Bone marrow (tissue), 2 donors: ENCODE measurements at places on chromosomes 13 and 19.

DNA sequence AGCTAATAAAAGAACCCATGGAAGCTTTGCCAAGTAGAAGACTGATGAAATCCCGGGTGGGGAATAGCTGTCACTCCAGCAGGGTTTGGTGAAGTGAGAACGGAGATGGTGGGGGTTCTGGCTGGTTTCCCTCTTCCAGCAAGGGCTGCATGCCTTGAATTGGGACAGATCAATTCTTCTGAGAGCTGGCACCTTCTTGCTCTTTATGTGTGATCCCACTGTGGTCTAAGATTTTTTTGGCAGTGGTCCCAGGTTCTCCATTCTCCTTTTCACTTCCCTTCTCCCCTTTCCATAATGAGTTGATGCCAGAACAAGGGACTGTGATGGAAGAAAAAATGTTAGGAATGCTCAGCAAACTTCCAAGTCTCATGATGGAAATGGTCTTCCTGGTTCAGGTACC is 50.0 kb downstream of the TNFSF11 start:
- no peak for DNase-seq

GRCh38 chr13:26247608-26248007 is 6.3 kb upstream of the CDK8 start:
- no peak for DNase-seq

GRCh38 chr13:57470491-57470890 is 161.1 kb upstream of the PCDH17 start:
- DNase-seq, result no peak

DNA sequence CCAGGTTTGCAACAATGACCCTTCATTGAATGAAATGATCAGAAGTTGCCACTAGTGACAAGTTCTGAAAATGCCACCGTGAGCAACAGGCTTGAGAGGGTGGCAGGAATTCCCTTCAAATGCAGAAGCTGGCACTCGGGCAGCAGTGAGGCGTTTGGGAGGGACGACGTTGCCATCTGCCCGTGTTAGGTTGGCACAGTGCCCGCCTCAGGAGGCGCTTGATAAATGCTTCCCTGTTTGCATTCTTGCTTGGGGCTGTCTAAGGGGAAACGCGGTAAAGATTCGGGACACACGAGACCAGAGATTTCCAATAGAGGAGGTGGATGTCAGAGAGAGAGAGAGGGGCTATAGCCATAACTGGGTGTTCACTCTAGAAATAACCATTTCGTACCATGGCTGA is 101.9 kb downstream of the TEX29 start:
- DNase-seq, result no peak

GRCh38 chr13:39394796-39395678 is 208.0 kb downstream of the LHFPL6 start:
- DNase-seq, result no peak

DNA sequence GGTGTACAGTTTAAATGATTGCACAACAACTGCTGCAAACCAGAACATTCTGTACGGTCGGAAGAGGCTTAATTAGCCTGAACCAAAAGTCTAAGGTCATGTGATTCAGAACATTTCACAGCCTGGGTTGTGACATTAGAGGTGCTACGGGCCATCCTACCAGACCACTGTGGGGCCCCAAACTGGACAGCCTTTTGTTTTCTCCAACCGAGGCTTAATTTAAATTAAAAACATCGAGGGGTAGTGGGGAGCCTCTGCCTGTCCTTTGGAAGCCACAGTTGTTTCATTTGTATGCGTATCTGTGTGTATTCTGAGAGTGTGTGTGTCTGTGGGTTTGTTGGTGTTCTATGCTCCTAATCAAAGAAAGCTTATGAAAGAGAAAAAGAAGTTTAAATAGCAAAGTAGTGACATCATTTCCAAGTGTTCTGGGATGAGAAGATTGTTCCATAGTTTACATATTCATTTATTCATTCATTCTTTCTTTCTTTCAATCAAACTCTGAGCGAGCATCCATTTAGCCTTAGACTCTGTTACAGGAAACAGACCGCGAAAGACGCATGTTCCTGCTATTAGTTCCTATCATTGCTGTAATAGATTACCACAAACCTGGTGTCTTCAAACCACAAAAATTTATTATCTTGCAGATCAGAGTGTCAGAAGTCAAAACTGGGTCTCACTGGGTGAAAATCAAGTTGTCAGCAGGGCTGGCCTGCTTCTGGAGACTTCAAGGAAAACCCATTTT is 444.8 kb downstream of the FOXO1 start:
- no peak for DNase-seq

GRCh38 chr19:58003174-58003828 is 681 bp upstream of the ZNF606 start:
- no peak for DNase-seq

DNA sequence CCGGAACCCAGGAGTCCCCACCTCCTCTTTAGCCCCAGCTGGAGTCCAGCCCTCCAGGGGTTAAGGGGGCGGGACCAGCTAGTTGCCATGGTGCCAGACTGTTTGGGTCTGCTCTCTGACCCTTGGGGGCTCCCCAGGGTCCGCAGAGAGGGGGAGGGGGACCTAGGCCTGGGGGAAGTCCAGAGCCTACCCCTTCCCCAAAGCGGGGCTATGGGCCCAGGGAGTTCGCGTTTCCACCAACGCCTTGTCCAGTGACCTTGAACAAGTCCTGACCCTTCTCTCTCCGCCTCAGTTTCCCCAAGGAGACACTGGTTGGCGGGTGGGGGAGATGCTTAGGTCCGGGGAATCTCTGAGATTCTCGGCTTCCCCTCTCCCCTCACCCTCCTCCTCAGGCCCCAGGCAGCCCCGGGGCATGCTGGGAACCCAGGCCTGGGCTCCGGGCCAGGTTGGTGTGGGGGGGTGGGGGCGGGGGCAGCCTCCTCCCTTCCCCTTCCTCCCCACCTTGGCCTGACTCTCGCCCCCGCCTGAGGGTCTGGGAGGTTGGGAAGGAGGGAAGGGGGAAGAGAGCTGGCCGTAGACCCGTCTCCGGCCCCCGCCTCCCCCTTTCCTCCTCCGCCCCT is 2.6 kb upstream of the SPACA6 start:
- DNase-seq, result no peak

- peak; percentile 85 for DNase-seq
Measured at GRCh38 chr19:1275260-1275975, at the start of gene FAM174C. Gene FAM174C (plus strand): TSS chr19:1275530. CDS start chr19:1275550, 20 bp downstream.

DNA sequence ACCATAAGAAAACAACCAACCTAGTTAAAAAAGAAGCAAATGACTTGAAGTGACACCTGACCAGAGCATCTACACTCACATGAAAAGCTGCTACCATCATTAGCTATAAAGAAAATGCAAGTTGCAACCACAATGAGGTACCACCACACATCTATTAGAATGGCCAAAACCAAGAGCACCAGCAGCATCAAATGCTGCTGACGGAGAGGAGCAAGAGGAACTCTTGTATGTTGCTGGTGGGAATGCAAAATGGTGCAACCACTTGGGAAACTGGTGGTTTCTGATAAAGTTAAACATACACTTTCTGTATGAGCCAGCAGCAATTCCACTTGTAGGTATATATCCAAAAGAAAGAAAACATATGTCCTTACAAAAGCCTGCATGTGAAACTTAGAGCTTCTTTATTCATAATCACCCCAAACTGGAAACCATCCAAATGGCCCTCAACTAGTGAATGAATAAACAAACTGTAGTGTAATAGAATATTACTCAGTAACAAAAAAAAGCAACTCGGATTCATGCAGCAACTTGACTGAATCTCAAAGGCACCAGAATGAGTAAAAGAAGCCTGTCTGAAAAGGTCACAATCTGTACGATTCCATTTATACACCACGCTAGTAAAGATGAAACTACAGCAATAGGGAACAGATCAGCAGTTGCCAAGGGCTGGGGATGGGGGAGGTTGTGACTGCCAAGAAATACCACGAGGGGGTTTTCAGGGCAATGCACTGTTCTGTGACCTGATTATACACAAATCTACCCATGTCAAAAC is 60.9 kb upstream of the RANBP3 start:
- DNase-seq, result no peak
